Stimulated activated CD8-positive, alpha-beta memory T cell treated with anti-CD3 and anti-CD28 coated beads, Interleukin-12 subunit alpha, Interleukin-12 subunit beta, amount 100 ng/mL, for 4 hours (primary cell): ENCODE measurements at places on chromosomes 7 and 10.
A peak's percentile ranks its signal among the peaks of the same experiment; 100 is the strongest.

GRCh38 chr7:47914717-47915615 lies 33.3 kb downstream of the PKD1L1 start:
- DNase-seq: no peak

DNA sequence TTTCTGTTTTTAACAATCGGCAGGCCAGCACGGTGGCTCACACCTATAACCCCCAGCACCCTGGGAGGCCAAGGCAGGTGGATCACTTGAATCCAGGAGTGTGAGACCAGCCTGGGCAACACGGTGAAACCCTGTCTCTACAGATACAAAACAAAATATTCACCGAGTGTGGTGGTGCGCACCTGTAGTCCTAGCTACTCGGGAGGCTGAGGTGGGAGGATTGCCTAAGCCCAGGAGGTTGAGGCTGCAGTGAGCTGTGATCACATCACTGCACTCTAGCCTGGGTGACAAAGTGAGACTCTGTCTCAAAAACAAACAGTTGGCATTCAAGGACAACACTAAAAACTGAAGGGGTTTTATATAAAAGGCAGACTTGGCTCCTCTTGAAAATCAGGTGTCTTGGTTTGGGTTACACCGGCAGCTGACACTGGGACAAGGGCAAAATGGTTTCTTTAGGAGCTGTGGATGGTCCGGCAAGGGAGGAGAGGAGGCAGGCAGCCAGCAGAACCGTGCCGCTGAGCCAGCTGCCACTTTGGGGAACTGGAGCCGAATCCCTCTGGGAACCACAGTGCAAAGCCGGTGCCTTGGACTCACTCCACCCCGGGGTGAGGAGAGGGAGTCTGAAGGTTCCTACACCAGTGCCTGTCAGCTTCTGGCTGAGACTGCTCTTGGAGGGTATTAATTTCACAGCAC lies 52.6 kb downstream of the CHST3 start:
- DNase-seq: no peak

GRCh38 chr7:64313740-64314491 lies at the start of gene ZNF736:
ZNF736 (plus strand) TSS chr7:64313961; CDS start chr7:64314151, 190 bp downstream.
- DNase-seq: peak; percentile 69

- DNase-seq: no peak
Observed at GRCh38 chr10:30583778-30584415, 45.7 kb downstream of the LYZL2 start.

DNA sequence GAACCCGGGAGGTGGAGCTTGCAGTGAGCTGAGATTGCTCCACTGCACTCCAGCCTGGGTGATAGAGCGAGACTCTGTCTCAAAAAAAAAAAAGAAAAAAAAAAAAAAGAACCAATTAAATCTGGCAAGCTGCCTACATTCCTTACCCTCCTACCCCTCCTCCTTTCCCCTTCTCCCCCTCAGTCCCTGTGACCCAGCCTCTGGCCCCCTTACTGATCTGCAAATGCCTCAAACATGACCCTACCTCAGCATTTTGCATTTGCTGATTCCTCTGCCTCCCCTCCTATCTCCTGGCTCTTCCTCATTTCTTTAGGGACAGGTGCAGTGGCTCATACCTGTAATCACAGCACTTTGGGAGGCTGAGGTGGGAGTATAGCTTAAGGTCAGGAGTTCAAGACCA lies 19.3 kb downstream of the CDHR3 start:
- no peak for DNase-seq

GRCh38 chr7:128456255-128456725 lies 612 bp downstream of the HILPDA start:
- DNase-seq: no peak

DNA sequence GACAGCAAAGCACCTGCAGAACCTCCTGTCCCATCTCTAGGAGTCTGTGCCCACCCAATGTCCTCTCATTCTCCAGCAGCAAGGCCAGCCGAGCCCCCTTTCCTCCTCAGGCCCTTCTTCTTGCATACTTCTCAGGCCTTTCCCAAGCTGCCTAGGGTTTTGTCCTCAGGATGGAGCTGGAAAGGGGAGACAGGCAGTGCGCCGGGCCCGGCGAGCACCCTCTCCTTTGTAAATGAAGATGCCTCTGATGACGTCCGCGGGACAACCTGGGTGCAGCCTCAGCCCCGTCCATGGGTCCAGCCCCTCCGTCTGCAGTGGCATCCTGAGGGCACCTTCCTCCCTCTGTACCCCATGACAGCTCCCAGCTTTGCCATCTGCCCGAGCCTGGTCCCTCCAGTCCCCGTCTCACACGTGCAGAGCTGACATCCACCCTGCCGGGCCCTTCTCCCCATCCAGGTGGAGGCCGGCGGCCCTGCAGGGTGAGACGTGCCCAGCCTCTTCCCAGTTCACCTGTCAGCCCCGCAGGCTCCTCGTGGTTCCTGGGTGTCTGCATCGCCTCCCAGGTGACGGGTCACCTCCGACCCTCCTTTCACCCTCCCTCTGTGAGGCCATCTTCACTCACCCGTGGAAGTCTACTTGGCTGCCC lies 36.4 kb downstream of the JAKMIP3 start:
- DNase-seq: no peak
